Caco-2 (cell line): ENCODE measurements at places on chromosomes 2 and 18.
A peak's percentile ranks its signal among the peaks of the same experiment; 100 is the strongest.

GRCh38 chr2:174972924-174973323 is 32.3 kb downstream of the CHN1 start:
- no peak for DNase-seq

- no peak for DNase-seq
Measured at GRCh38 chr2:10838734-10839133, 26.1 kb upstream of the PDIA6 start.

DNA sequence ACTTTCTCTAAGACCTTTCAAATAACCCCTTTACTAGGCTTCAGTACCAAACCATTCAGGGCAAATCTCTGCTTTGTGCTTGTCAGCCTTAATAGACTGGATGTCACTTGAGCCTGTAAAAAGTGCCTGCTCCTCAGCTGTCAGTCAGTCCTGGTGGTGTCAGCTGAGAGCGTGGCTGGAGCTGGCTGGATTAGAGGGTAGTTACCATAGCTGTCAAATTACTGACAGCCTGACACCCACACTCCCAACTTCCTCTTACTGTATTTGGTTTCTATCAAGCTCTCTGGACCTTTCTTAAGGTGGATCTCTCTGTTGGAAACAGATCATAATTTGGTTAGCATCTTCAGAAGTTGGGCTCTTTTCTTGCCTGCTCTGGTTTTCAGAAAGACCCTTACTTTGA is 371.4 kb upstream of the ATP5MC3 start:
- DNase-seq = no peak

DNA sequence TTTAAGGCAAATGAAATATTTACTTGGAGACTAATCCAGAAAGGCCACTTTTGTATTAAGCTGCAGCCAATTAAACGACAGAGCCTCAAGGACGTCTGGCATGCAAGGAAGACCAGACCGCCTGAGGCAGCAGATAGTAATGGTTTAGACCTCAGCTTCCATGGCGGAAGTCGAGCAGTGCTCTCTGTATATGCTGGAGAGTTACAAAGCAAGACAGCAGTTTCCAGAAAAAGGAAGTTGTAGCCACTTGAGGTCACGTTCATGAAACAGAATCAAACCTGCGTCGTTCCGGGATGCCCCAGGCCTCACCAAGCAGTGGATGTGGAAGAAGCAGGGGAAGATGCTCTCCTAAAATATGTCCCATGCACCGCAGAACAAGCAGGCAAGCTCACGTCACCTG is 142.0 kb downstream of the PTGR3 start:
- DNase-seq = no peak

DNA sequence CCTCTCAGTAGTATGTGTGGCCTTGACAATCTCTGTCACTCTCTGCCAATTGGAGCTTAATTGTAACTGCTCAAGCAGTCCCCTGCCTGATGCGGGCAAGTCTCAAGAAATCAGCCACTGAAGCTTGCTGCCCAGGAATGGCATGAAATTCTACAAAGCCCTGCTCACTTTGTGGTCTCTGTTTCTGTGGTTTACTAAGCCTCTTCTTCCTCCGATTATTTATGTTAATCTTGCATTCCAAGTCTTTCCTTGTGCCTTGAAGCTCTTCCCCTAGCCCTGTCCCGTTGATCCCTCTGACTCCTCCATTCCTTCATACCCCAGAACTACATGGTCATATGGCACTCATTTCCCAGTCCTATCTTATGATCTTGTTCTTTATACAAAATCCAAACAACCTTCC is 489.3 kb upstream of the CHST9 start:
- DNase-seq = no peak

- no peak for DNase-seq
Measured at GRCh38 chr18:62832282-62832681, 116.9 kb downstream of the PHLPP1 start.

DNA sequence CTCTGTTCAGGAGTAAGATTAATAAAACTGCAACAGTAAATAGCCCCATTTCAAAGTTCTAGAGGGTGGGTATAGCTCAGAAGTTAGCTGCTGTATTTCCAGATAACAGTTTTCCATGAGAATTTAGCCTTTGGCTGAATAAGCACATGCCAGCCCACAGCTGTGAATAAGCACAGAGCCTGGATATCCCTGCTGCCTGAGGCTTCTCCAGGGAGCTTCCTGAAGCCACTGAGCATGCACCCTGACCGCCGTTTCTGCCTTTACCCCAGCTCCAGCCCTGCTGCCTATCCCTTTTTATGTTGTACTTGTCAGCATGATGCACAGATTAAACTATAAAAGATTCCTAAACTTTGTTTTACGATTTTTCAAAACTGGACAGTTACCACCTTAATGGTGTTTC is 85.3 kb downstream of the FEZ2 start:
- DNase-seq = no peak

GRCh38 chr18:8930990-8931616 is 171.4 kb upstream of the NDUFV2 start:
- DNase-seq = no peak

DNA sequence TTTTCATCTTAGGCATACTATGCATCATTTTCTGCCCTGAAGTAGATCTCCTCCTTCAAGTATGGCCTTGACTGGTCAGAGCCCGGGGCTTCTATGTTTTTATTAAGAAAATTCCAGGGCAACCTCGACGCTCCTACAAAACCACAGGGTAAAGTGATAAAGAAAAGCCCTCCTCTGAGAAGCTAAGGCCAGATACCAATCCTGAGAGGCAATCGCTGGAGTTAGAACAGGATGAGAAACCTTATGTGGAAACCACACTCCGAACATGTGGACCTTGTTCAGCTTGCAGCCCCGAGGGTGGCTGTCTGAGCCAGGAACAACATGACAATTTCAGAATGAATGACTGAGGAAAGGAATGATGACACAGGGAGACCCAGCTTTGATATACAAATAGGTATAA is 35.6 kb downstream of the RMC1 start:
- DNase-seq = no peak

DNA sequence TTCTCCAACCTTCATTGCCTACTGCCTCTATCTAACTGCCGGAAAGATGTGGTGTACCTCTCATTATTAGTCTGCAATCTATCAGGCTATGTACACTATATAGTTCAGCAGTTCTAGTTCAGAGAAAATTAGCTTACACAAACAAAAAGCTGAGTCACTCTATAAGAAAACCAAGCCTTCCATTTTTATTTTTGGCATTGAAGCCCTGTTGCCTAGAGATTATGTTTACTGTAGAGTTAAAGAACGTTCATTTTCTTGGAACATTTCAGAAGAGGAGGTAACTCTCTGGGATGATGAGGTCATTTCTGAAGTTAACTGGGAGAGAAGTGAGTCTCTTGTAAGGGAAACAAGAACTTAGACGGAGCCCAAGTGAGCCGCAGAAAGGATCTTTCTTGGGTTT is 133.5 kb downstream of the FAM124B start:
- DNase-seq = no peak

- no peak for DNase-seq
Measured at GRCh38 chr2:45960057-45960863, 308.8 kb downstream of the PRKCE start.

DNA sequence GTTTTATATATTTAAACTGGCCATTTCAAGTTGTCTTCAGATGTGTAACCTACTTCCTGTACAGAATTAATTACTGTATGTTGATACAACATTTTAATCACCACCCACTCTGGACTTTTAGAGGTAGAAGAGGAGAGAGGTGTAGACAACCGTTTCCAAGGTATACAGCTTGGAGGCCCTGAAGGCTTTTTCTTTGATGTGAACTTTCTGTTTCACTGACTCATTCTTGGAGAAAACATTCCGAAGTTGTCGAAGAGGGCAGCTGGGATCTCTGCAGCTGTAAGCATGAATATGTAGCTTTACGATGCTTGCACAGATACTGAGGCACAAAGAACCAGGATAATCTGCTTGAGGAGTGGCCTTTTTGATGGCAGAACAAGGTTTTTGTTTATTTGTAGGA is 137.0 kb downstream of the NCKAP5 start:
- DNase-seq = peak; percentile 26

- no peak for DNase-seq
Measured at GRCh38 chr2:137021763-137022162, 256.4 kb downstream of the THSD7B start.
